H9 (cell line): ENCODE measurements at places on chromosomes 11 and 22. TPM values are rescaled to one million over a fixed set of nuclear protein-coding genes. Genes with fewer than 3 reads are reported as not detected.

DNA sequence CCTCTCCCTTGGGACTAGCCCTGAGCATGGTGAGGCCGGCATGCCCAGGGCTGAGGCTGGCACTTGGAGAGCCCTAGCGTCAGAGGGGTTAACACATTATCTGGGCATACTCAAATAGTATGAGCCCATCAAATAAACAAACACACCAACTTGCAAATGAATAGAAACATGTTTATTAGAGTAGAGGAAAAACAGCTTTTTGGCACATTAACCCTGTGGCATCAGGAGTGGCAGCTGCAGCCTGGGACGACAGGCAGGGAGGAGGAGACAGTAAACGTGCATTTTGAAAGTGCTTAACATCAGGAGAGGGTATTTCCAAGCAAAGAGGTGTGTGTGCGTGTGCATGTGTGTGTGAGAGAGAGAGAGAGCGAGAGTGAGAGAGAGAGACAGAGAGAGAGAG, 684.9 kb downstream of the NTM start:
- DNase-seq, result no peak
- no peak overlapping the region for H3K27ac ChIP-seq
- H3K4me1 ChIP-seq, result peaks cover 13% of the 10 kb centered on the region; the same call in 1 of the 2 replicates
- H3K27me3 ChIP-seq, result no peaks in the 10 kb centered on the region; the same call in 1 of the 2 replicates
- H3K4me3 ChIP-seq, result no peak overlapping the region
- no peaks in the 10 kb centered on the region for H3K36me3 ChIP-seq

Gene ESAM
- 0.33 and 0.92 TPM in 2 replicates for total RNA-seq

DNA sequence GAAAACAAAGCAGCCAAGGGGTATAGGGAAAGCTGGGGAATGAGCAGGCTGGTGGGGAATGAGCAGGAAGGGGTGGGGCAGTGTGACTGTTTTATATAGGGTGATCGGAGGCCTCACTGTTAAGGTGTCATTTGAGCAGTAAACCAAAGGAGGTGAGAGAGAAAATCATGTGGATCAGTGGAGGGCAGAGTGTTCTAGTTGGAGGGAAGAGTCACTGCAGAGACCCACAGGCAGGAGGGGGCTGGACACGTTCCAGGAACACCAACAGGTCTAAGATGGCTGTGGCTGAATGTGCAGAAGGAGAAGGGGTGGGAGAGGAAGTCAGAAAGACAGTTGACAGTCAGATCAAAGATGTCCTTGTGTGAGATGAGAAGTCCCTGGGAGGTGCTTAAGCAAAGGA, 103.8 kb downstream of the ENTHD1 start:
- H3K36me3 ChIP-seq, result no peaks in the 10 kb centered on the region
- no peak for DNase-seq
- no peak overlapping the region for H3K27ac ChIP-seq
- no peaks in the 10 kb centered on the region for H3K27me3 ChIP-seq
- no peaks in the 10 kb centered on the region for H3K4me1 ChIP-seq

DNA sequence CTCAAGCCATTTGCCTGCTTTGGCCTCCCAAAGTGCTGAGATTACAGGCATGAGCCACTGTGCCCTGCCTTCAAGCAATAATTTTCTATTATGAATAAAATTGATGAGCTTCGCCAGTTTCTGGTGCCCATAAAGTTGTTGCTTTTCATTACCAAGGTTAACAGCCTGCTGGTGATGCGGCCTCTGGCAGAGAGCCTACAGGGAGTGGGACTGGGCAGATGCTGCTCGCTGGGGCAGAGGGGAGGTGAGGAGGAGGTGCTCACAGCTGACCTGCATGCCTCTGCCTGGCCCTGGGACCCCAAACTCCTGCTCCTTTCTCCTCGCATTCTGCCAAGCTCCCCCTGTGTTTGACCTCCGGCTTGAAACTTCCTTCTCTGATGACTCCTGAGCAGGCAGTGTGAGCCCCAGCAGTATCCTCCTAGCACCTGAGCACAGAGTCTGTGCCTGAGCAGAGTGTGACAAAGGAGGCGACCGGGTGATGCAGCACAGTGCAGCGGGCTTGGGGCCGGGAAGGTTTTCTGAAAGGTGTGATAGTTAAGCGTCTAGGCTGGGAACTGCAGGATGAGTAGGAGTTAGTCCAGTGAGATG, 56.1 kb upstream of the B3GAT1 start:
- no peak overlapping the region for H3K4me3 ChIP-seq
- H3K36me3 ChIP-seq, result no peaks in the 10 kb centered on the region
- H3K27me3 ChIP-seq, result peaks cover 4% of the 10 kb centered on the region; the same call in 1 of the 2 replicates
- no peak overlapping the region for H3K27ac ChIP-seq
- H3K4me1 ChIP-seq, result no peaks in the 10 kb centered on the region

Gene TOB2
- 75.8 and 78.0 TPM in 2 replicates for total RNA-seq

Gene B4GALNT4
- 101 and 105 TPM in 2 replicates for total RNA-seq

GRCh38 chr11:6427516-6427915, 8.6 kb upstream of the APBB1 start:
- no peaks in the 10 kb centered on the region; the same call in 1 of the 2 replicates for H3K4me1 ChIP-seq
- no peak overlapping the region for H3K27ac ChIP-seq
- no peaks in the 10 kb centered on the region; the same call in 2 of the 3 replicates for H3K36me3 ChIP-seq
- H3K27me3 ChIP-seq, result no peaks in the 10 kb centered on the region
- DNase-seq, result no peak

GRCh38 chr22:38038426-38038825, 18.8 kb upstream of the PICK1 start:
- no peak overlapping the region for H3K4me3 ChIP-seq
- peaks cover 4% of the 10 kb centered on the region; the same call in 1 of the 2 replicates for H3K4me1 ChIP-seq
- H3K27me3 ChIP-seq, result no peaks in the 10 kb centered on the region
- no peak overlapping the region for H3K27ac ChIP-seq
- DNase-seq, result no peak

DNA sequence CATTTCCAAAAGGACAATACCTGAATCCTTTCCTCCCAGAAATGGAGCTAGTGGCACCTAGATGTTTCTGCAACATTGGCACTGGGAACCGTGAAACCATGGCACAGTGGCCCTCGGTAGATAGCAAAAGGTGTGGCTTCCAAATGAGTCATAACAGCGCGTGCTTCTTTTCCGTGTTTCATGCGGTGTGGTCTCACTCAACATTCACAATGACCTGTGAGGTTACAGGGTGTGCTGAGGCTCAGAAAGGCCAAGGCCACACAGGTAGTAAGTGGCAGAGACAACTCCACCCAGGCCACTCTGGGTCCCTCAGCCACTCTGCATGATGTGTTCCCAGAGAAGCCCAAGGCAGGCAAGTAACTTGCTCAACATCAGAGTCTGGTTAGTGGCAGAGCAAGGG, 67.4 kb downstream of the TP53I11 start:
- no peak overlapping the region for H3K4me3 ChIP-seq
- H3K4me1 ChIP-seq, result peaks cover 3% of the 10 kb centered on the region; the same call in 1 of the 2 replicates
- no peaks in the 10 kb centered on the region; the same call in 1 of the 2 replicates for H3K27me3 ChIP-seq
- no peak overlapping the region for H3K27ac ChIP-seq
- no peaks in the 10 kb centered on the region for H3K36me3 ChIP-seq
- no peak for DNase-seq

DNA sequence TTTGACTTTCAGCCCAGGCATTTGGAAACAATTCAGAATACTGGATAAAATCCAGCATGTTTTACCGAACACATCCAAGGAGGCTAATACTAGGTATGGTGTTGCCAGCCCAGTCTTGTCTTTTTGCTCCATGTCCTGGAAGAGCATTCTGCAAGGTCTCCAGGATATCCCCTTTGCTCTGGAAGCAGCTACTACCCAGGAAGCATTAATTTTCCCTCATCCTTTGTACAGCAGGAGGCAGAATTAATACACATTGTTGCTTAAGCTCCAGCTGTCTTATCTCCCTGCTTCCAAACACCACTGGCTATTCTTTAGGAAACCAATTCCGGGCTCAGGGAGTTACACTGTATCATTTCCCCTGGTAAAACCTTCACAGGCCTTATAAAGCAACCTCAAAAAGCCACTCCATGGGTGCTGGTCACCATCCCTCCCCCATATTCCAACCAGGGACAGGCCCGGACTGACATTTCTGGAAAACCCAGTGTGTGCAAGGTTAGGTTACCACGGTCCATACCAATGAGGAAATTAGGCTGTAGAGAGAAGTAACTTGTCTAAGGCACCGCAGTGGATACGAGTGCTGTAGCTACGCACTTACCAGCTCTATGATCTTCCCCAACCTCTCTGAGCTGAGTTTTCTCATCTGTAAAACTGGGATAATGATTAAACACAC, 1.5 kb upstream of the UBASH3B start:
- H3K4me1 ChIP-seq, result 0 out of 2 replicates have a peak, but pooled peaks cover 3% of the 10 kb centered on the region
- no peak for DNase-seq
- no peak overlapping the region for H3K4me3 ChIP-seq
- H3K27me3 ChIP-seq, result peaks cover 9% of the 10 kb centered on the region; the same call in 1 of the 2 replicates
- no peaks in the 10 kb centered on the region for H3K36me3 ChIP-seq

GRCh38 chr22:40177738-40178416, at the start of gene TNRC6B:
Gene TNRC6B, plus strand, starts transcription at chr22:40177925. Its CDS starts 211 bp downstream, at chr22:40178136.
- H3K4me1 ChIP-seq, result peaks cover 13% of the 10 kb centered on the region; the same call in 1 of the 2 replicates
- H3K27me3 ChIP-seq, result no peaks in the 10 kb centered on the region
- H3K4me3 ChIP-seq, result peak within 1 kb of the TSS; percentile 92
- peak; percentile 86 for DNase-seq
- peak within 1 kb of the TSS; percentile 85 for H3K27ac ChIP-seq

- peak; percentile 39 for DNase-seq
- H3K27ac ChIP-seq, result no peak overlapping the region
- H3K4me3 ChIP-seq, result no peak overlapping the region
- no peaks in the 10 kb centered on the region for H3K4me1 ChIP-seq
Observed at GRCh38 chr11:12092714-12093113, 17.7 kb upstream of the MICAL2 start.

DNA sequence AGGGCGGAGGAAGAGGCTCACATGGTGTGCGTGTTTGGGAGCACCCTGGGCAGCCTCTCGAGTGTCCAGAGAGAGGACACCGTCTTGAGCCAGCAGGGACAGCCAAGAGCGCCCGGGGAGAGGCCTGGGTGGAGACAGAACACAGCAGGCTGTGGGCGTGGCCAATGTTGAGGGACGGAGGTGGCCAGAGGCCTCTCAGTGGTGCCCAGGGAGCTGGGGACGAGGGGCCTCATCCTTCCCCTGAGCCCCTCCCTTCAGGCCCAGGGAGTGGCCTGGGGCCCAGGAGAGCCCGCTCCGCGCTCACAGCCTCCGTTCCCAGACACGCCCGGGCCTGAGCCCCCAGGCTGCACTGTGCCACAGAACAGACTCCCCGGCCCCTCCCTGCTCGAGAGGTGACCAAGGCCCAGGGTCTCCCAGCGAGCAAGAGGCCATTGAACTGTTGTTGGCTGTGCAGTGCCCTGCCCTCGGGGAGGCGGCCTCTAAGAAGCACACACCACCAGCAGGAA, 48.4 kb downstream of the CDKN1C start:
- H3K4me1 ChIP-seq, result no peaks in the 10 kb centered on the region
- H3K27me3 ChIP-seq, result no peaks in the 10 kb centered on the region; the same call in 1 of the 2 replicates
- H3K4me3 ChIP-seq, result no peak overlapping the region
- no peaks in the 10 kb centered on the region for H3K36me3 ChIP-seq

Gene CRYBB1
- 4.3 and 5.4 TPM in 2 replicates for total RNA-seq

Gene INSC
- not detected in 2 replicates for total RNA-seq

Gene MYOD1
- total RNA-seq, result not detected in 2 replicates

- H3K27me3 ChIP-seq, result no peaks in the 10 kb centered on the region; the same call in 1 of the 2 replicates
- H3K36me3 ChIP-seq, result peaks cover 7% of the 10 kb centered on the region; the same call in 1 of the 2 replicates
- no peak overlapping the region for H3K27ac ChIP-seq
- DNase-seq, result no peak
Observed at GRCh38 chr11:126414615-126415014, 59.1 kb downstream of the ST3GAL4 start.

GRCh38 chr11:130616573-130616972, 168.1 kb downstream of the ADAMTS15 start:
- no peaks in the 10 kb centered on the region for H3K36me3 ChIP-seq
- H3K4me1 ChIP-seq, result no peaks in the 10 kb centered on the region
- no peak overlapping the region for H3K4me3 ChIP-seq
- no peak for DNase-seq

Gene ISX
- total RNA-seq, result not detected in 2 replicates

GRCh38 chr11:101401245-101401644, 182.6 kb downstream of the TRPC6 start:
- H3K27me3 ChIP-seq, result no peaks in the 10 kb centered on the region
- no peak overlapping the region for H3K4me3 ChIP-seq
- H3K4me1 ChIP-seq, result no peaks in the 10 kb centered on the region
- no peaks in the 10 kb centered on the region for H3K36me3 ChIP-seq
- H3K27ac ChIP-seq, result no peak overlapping the region

Gene TRMT2A
- 58.2 and 65.0 TPM in 2 replicates for total RNA-seq

DNA sequence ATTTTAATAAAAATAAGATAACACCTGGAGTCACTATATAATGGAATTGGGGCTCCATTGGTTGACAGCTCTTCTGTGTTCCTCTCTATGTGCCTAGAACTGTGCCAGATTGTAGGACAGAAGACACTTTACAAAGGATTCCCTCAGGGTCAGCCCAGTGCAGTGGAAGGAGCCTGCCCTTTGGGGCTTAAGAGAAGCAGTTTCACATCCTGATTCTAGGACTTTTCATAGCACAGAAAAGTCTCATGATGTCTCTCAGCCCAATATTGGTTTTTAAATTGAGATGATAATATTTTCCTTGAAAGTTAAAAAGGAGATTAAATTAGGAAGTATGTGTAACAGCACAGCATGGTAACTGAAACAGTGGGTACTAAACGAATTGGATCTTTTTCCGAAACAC, 7.1 kb downstream of the PLAAT4 start:
- H3K27ac ChIP-seq, result no peak overlapping the region
- no peaks in the 10 kb centered on the region for H3K4me1 ChIP-seq
- no peak overlapping the region for H3K4me3 ChIP-seq
- H3K36me3 ChIP-seq, result no peaks in the 10 kb centered on the region
